Activated naive CD4-positive, alpha-beta T cell treated with anti-CD3 and anti-CD28 coated beads for 36 hours (primary cell): ENCODE measurements at places on chromosomes 1 and 21. TPM values are rescaled to one million over a fixed set of nuclear protein-coding genes. Genes with fewer than 3 reads are reported as not detected.
A peak's percentile ranks its signal among the peaks of the same experiment; 100 is the strongest.

DNA sequence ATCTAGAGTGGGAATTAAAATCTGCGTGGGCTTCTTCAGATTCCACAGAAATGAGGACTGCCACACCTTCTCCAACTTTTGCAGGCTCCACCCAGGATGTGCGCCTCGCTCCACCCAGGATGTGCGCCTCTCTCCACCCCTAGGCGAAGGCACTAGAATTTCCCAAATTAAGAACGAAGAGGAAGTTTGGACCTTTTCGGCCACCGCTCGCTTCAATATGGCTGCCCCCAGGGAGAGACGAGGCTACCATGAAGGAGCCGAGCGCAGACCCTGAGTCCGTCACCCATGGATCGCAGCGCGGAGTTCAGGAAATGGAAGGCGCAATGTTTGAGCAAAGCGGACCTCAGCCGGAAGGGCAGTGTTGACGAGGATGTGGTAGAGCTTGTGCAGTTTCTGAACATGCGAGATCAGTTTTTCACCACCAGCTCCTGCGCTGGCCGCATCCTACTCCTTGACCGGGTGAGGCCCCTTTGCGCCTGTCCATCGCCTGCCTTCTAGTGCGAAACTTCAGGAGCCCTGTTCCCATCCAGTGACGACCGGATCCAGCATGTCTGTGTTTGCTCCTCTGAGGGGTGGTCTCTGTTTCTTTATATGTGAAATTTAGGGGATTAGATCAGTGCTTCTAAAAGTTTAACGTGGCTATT lies at the start of the genes CRYZ and TYW3:
Gene CRYZ, minus strand, starts transcription at position 91 of the 644 bp plus-strand sequence. CDS start 8,229 bp downstream, outside the sequence.
Gene TYW3, plus strand, starts transcription at position 193 of the 644 bp plus-strand sequence. Its CDS starts 93 bp downstream, at position 286.
- H3K4me1 ChIP-seq, result peaks cover 37% of the 10 kb centered on the region
- H3K36me3 ChIP-seq, result peaks cover 22% of the 10 kb centered on the region
- no peaks in the 10 kb centered on the region for H3K27me3 ChIP-seq
- peak within 1 kb of the TSS; percentile 94 for H3K27ac ChIP-seq

DNA sequence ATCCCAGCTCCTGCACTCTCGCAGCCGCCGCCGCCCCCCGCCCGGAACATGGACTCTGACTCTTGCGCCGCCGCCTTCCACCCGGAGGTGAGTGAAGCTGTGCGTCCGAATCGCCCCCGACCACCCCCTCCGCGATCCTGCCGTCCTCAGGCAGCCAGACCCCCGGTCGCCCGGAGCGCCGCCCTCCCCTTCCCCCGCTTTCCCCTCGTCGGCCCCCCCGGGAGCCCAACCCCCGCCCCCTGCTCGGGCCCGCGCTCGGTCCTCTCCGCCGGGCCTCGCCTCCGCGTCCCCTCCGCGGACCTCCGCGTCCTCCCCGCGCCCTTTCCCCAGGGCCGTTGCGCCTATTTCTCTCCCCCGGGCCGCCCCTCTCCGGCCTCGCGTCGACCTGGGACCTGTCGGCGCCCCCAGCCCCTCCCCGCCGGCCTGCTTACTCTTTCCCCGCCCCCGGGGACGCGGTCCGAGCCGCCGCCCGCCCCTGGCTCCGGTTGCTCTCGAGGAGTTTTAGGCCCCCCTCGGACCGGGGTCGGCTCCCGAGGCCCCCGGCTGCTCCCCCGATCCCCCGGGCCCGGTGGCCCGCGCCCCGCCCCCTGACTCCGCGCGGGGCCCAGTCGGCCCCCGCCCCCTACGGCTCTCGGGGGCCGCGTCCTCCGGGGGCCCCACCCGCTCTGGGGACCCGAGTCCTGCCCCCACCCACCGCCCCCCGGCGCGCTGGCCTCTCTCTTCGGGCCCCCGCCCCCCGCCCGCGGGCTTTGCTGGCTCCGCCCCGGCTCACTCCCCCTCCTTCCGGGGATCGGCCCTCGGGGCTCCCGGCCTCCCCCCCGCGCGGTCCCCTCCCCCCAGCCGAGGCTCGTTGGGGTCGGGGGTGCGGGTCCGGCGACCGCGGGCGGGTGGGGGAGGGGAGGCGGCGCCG lies 743 bp downstream of the PHF13 start:
- peaks cover 10% of the 10 kb centered on the region for H3K36me3 ChIP-seq
- H3K27ac ChIP-seq, result no peak overlapping the region
- H3K4me3 ChIP-seq, result peak overlapping the region; percentile 71
- H3K4me1 ChIP-seq, result peaks cover 17% of the 10 kb centered on the region
- no peaks in the 10 kb centered on the region for H3K27me3 ChIP-seq

NOTCH2 gene
- total RNA-seq, result 43.9 TPM

DNA sequence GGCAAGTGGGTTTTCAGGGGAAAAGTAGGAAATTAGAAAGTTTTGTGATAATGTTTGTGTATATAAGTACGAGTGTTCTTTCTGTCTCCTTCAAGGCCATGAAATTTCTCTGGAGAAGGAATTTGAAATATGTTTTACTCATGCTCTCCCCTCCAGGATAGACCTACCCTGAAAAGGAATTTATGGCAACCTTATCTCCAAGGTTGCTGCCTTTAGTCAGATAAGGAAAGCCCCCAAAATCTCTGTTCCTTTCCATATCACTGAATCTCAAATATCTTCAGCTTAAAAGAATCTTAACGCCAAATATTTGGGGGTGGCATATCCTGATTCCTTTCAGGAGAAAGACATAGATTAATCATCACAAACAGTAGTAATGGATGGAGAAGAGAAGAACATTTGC lies 499 bp upstream of the C4BPB start:
- no peak for DNase-seq
- H3K4me1 ChIP-seq, result peaks cover 30% of the 10 kb centered on the region
- H3K4me3 ChIP-seq, result no peak overlapping the region
- H3K27me3 ChIP-seq, result no peaks in the 10 kb centered on the region
- H3K27ac ChIP-seq, result no peak overlapping the region

GRCh38 chr1:156860628-156861423 lies at the start of gene NTRK1:
TSS of gene NTRK1 (plus strand) at chr1:156860865. CDS start at chr1:156860935, 70 bp downstream.
- peak within 1 kb of the TSS; percentile 64 for H3K4me3 ChIP-seq
- peaks cover 57% of the 10 kb centered on the region for H3K27me3 ChIP-seq
- peaks cover 23% of the 10 kb centered on the region for H3K4me1 ChIP-seq
- H3K36me3 ChIP-seq, result no peaks in the 10 kb centered on the region

DNA sequence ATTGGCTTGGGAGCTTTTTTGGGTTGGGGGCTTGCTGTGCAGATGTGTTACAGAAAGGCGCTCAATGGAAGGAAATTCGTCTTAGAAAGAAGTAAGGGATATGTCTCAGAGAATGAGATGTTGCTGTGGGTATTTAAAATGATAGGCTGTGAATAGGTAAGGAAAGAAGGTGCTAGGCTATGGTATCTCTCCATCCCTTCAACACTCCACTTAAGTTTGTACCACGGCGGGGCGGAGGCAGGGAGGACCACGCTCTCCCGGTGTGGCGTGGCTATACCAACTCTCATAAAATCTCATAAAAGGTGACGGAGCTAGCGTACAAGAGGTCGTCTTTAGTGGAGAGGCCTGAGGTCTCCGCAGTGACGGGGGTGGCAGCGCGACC lies 305 bp upstream of the RPS6KC1 start:
- peak overlapping the region; percentile 97 for H3K4me3 ChIP-seq
- peaks cover 30% of the 10 kb centered on the region for H3K4me1 ChIP-seq
- no peak for DNase-seq
- peaks cover 6% of the 10 kb centered on the region for H3K36me3 ChIP-seq
- H3K27ac ChIP-seq, result peak overlapping the region; percentile 81
- H3K27me3 ChIP-seq, result peaks cover 13% of the 10 kb centered on the region

SLC30A2 gene
- total RNA-seq, result not detected

TSACC gene
- total RNA-seq, result not detected

- H3K4me1 ChIP-seq, result no peaks in the 10 kb centered on the region
- no peak overlapping the region for H3K27ac ChIP-seq
- H3K4me3 ChIP-seq, result no peak overlapping the region
- no peak for DNase-seq
Measured at GRCh38 chr1:240151136-240151735, 59.6 kb downstream of the FMN2 start.

DNA sequence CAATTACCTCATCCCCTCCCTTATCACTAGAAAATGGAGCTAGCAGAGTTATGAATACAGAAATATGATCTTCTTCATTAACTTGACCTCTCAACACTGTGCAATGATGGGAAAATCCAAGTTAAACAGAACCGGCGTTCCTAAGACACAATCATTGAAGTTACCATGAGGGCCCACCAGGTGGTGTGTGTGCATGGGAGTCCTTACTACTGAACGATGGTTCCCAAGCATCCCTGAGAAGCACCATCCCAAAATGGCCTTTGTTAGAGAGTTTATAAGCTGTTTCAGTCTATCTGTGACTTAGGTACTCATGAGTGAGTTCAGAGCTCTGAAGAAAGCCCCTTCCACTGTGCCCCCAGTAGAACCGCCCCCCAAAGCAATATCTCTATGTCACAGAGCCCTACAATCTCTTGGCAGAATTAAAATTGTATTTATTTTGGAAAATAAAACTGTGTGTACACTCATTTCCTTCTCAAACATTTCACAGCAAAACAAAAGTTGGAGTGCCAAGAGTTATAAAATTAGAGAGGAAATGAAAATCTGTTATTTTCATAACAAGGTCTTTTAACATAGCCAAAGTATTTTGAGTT lies 56.8 kb downstream of the PLD5 start:
- no peak overlapping the region for H3K4me3 ChIP-seq
- H3K27me3 ChIP-seq, result peaks cover 7% of the 10 kb centered on the region
- peak; percentile 42 for DNase-seq
- H3K36me3 ChIP-seq, result no peaks in the 10 kb centered on the region
- no peak overlapping the region for H3K27ac ChIP-seq

DNA sequence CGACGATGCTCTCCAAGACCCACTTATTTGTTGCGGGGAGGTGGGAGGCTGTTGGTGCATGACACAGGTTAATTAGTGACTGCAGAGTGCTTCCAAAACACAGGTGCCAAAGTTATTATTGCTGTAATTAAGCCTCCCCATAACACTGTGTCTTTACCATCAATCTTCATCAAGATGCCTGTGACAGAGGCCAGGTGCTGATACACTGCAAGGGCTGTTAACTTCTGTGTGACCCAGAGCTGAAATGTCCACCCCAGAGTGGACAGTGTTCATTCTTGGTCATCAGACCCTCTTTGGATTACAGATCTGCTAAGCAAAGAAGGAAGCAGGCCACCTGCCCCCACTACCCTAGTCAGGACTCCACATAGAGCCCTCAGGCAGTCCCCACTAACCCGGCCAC lies 55.5 kb downstream of the CAPN8 start:
- no peaks in the 10 kb centered on the region for H3K4me1 ChIP-seq
- H3K27me3 ChIP-seq, result no peaks in the 10 kb centered on the region
- H3K27ac ChIP-seq, result no peak overlapping the region
- H3K36me3 ChIP-seq, result no peaks in the 10 kb centered on the region

SLAMF9 gene
- total RNA-seq, result not detected

- H3K4me3 ChIP-seq, result no peak overlapping the region
- H3K36me3 ChIP-seq, result no peaks in the 10 kb centered on the region
- H3K27ac ChIP-seq, result no peak overlapping the region
- DNase-seq, result no peak
- no peaks in the 10 kb centered on the region for H3K4me1 ChIP-seq
- no peaks in the 10 kb centered on the region for H3K27me3 ChIP-seq
Measured at GRCh38 chr21:33761441-33762036, 119.2 kb downstream of the ITSN1 start.

- H3K27me3 ChIP-seq, result peaks cover 7% of the 10 kb centered on the region
- H3K4me1 ChIP-seq, result no peaks in the 10 kb centered on the region
- H3K27ac ChIP-seq, result no peak overlapping the region
- DNase-seq, result no peak
Measured at GRCh38 chr1:4485398-4485797, 169.0 kb upstream of the AJAP1 start.

MTARC2 gene
- total RNA-seq, result not detected

GRCh38 chr21:32991361-32991760 lies 34.4 kb upstream of the OLIG2 start:
- H3K4me1 ChIP-seq, result no peaks in the 10 kb centered on the region
- H3K27me3 ChIP-seq, result peaks cover 6% of the 10 kb centered on the region
- DNase-seq, result no peak
- H3K27ac ChIP-seq, result no peak overlapping the region
- no peak overlapping the region for H3K4me3 ChIP-seq

LRRC38 gene
- total RNA-seq, result not detected

CFAP74 gene
- total RNA-seq, result not detected

- H3K27ac ChIP-seq, result no peak overlapping the region
- no peaks in the 10 kb centered on the region for H3K36me3 ChIP-seq
Measured at GRCh38 chr1:237470712-237471338, 419.9 kb downstream of the ZP4 start.

DNA sequence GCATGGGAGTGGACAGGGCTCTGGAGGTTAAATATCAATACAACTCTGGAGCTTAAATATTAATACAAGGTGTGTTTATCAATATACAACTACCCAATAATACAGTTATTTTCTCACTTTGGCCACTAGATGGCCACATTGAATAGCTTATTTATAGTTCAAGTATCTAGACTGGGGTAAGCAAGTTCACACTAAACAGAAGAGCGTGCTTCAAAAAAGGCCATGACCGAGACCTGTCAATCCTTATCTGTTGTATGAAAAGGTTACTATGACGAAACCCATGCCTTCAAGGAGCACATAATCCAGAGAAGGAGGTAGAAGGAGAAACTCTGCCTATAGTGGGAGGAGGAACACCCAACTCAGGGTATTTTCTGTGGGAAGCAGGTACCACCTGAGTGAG lies 29.1 kb downstream of the CHML start:
- peak; percentile 11 for DNase-seq
- H3K4me3 ChIP-seq, result no peak overlapping the region
- no peaks in the 10 kb centered on the region for H3K36me3 ChIP-seq

DNA sequence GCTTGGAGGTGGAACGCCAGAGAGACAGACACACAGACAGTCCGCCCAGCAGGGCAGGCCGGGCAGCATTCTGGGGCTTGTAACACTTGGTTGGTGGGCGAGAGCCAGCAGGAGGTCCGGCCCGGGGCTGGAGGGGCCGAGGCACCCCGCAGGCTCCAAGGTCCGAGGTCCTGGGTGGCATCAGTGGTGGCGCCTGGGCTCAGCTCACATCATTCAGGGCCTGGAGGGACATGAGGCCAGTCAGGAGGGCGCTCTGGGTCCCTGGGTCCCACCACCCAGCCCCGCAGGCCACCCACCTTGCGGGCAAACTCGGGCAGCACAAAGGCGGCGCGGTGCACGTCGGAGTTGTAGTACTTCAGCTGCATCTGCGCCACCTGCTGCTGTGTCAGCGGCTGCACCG lies 5.2 kb downstream of the SRM start:
- no peaks in the 10 kb centered on the region for H3K27me3 ChIP-seq
- no peak overlapping the region for H3K4me3 ChIP-seq
- peaks cover 22% of the 10 kb centered on the region for H3K4me1 ChIP-seq
- H3K36me3 ChIP-seq, result peaks cover 22% of the 10 kb centered on the region
- no peak for DNase-seq

DNA sequence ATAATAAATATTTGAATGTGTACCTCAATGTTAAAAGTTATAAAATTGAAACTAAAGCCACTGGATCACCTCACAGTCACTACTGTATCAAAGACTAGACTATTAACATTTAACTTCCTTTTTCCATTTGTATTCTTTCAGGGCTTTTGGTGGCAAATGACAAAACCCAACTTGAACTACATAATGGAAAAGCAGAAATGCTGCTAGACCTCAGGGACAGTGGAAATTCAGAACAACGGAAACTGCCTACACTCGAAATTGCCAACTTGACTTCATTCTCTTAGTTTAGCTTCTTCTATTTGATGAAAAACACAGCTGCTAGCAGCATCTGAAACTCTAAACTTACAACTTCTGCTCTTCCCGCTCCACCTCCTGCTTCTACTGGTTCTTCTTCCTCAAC lies 34.9 kb upstream of the NTNG1 start:
- DNase-seq, result no peak
- no peaks in the 10 kb centered on the region for H3K36me3 ChIP-seq
- H3K27me3 ChIP-seq, result peaks cover 3% of the 10 kb centered on the region
- H3K4me1 ChIP-seq, result no peaks in the 10 kb centered on the region
- H3K4me3 ChIP-seq, result no peak overlapping the region

CD164L2 gene
- not detected for total RNA-seq

- H3K27ac ChIP-seq, result no peak overlapping the region
- H3K36me3 ChIP-seq, result no peaks in the 10 kb centered on the region
- no peaks in the 10 kb centered on the region for H3K4me1 ChIP-seq
- H3K27me3 ChIP-seq, result peaks cover 15% of the 10 kb centered on the region
Measured at GRCh38 chr1:54965624-54966340, 14.6 kb upstream of the TMEM61 start.
